ENCODE measurements at places on chromosomes 2 and 18.

GRCh38 chr2:122023059-122023864 lies 267.8 kb downstream of the TSN start:
- no peak for DNase-seq

- DNase-seq: no peak
These were observed 36.0 kb downstream of the CHN1 start for GRCh38 chr2:174969091-174969734.

DNA sequence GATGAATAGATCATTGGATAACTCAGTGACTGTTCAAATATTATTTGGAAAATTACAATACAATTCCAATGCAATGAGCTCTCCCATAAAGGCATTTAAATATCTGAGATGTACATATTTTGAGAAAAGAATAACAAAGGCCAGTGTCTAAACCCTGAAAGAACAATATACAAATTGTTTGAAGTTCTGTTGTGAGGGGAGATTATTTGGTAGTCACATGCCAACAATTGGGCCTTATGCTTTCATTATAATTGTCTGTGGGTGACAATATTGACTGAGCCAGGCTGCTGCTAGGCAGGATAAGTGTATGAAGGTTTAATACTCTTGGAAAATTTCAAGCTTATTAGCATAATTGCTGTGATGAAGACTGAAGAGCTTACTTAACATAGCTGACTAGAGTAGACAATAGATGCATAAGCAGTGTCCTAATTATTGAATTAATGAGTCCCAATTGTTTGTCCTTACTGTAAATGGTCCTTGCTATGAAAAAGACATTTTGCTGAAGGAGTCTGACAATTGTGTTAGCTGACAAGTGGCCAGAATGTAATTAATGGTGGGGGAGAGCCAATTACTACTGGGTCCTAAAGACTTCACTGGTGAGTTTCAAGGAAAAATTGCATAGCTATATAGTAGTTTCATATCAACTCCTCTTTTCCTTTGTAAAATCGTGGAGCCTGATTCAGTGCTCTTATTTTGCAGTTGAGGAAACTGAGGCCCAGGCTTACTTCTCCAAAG lies 5.0 kb upstream of the SMAD2 start:
- no peak for DNase-seq

GRCh38 chr18:68564961-68565360 lies 149.9 kb downstream of the TMX3 start:
- DNase-seq: no peak

DNA sequence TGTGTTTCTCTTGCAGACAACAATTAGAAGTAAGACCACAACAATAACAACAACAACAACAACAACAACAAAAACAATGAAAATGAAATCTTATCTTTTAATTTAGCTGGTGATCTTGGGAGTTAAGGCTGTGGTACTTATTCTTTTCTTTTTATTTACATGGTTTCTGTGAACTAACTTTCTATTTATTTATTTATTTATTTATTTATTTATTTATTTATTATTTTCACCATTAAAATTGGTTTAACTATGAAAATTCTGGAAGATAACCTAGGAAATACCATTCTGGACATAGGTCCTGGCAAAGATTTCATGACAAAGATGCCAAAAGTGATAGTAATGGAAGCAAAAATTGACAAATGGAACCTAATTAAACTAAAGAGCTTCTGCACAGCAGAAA lies 102.5 kb upstream of the PNPT1 start:
- DNase-seq: no peak

- no peak for DNase-seq
These were observed 30.2 kb downstream of the INSIG2 start for GRCh38 chr2:118118479-118118878.

DNA sequence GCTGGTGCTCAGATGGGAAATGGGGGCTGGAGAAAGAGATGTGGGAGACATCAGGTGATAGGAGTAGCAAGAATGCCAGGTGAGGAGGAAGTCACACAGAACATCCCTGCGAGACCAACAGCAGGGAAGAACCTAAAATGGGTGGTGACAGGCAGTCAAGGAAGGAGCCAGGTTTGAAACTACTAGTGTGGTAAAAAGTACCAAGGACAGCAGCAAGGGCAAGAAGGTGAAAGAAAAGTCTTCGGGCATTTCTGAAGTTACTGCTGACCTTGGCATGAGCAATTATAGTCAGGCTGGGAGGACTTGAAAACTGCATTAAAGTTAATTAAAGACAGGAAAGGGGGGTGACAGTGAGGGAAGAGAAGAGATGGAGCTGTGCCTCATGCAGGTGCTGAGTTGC lies 410.4 kb downstream of the RAD51AP2 start:
- DNase-seq: no peak

DNA sequence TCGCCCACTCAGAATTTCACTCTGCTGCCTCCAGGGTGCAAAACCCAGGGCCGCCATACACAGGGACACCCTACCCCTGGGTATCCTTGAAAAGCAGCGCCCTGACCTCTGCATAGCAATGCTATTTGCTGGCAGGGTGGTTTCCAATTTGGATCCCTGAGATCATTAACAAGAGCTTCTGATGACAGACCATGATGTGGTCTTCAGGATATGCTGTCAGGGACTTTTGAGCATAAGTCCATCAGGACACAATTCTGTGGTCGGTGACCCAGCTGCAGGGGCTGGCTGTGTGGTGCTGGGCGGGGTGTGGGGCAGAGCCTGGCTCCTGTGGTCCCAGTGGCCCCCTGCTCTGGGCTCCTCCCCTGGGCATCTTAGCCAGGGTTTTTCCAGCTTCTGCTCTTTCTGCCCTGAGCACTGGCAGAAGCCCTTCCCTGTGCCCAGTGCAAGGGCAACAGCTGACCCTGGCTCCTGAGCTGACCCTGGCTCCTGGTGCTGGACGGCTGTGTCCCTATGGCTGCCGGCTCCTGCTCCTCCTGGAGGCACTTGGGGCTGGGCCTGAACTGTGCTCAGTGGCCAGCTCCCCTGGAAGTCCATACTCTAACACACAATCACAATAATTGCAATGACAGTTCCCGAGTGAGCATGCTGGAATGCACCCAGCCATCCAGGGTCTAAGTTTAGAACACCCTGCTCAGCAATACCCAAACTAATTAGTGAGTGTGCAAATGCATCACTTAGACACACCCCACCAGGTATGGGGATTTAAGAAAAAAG lies 271.5 kb downstream of the HDAC4 start:
- DNase-seq: no peak

- DNase-seq: no peak
These were observed 18.0 kb upstream of the KLHL23 start for GRCh38 chr2:169715379-169716237.

DNA sequence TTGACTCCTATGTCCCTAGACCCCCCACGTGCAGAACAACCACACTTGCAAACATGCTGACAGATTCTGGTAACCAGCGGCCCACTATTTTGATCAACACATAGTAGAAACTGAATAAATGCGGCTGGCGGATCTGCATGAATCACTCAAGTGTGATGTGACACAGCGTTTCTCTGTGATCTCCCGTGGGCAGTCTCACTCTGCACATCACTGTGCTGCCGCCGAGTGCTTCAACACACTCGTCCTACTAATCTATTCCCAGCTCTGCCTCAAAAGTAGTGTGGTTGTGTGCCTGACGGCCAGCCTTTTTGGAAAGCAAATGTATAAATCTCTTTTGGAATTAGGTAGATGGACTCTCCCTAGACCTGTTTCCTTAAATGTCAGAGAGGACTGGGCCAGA lies 37.3 kb upstream of the TMEM182 start:
- DNase-seq: no peak

- no peak for DNase-seq
These were observed 38.4 kb upstream of the MBP start for GRCh38 chr18:77170890-77171410.

DNA sequence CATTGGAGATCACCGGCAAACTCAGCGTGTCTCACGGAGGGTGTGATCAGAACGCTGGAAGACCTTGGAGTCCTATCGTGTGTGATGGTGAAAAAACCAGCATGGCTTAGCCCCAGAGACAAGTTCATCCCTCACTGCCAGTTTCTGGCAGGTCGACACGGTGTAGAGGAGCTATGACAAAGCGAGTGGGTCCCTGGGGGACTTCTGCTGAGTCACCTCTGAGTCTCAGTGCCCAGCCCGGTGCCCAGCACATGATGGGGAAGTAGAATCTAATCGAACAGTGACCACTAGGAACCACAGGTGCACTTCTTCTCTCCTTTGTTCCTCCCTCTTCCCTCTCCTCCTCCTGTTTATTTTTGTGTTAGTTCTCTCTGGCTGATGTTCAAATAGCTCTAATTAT lies 45.9 kb upstream of the KCNF1 start:
- no peak for DNase-seq

DNA sequence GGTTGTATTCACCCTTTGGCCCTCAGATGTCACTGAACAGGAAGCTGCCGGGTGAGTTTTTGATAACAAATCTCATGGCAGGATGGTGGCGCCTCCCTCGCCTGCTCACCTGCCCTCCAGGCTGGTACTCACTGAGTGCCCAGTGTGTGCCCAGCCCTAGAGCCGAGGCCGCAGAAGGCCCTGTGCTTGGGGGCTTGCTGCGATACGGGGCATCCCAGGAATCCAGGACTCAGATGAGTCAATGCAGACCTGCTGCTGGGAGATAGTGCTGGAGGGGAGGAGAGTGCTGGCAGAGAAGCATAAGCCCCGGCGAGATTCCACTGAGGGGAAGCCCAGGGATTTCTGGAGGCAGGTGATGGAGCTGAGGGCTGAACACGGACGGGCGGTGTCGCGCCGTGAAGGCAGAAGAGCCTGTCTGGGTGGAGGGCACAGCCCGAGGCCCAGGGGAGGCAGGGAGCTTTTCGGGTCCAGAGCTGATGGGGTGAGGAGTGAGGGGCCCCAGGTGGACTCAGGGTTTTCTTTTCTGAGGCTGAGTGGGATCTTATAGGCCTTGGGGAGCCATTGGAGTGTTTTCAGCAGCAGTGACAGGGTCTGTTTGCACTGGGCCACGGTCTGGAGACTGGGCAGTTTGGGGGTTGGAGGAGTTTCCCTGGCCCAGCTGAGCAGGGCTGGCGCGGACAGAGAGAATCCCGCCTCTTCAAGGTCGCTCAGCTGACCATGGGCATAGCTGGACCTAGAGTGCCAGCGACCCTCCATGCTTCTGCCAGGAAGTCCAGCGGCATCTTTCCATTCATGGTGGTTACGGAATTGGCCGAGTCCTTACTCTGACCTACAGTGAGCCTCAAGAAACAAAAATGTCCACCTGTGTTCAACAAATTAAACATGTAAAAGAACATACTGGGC lies 35.5 kb downstream of the LDLRAD4 start:
- no peak for DNase-seq

DNA sequence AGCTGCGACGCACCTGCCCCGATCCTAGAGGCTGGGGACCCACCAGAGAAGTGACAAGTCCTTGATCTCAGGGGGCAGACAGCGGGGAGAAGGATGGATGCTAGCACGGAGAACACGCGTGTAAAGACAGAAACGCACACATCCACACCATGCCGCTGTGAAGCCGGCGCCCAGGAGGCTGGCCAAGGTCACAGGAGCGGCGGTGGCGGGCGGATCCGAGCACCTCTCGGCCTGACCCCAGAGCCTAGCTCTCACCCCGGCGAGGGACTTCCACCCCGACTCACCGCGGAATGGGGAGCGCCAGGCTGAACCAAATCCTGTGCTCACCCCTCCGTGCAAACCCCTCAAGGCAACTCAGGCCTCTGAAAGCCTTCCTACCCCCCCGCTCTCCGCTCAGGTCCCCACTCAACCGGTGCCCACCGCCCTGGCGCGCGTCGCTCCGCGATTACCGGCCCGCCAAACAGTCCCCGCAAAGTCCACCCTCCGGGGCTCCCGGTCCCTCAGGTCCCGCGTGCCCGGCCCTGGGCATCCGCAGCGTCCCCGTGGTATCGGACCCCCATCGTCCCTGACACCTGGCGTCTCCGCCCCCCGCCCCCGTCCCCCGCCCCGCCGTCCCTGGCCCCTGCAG lies 460 bp upstream of the LRRFIP1 start:
- DNase-seq: no peak

- DNase-seq: no peak
These were observed 166.2 kb upstream of the MAP3K20 start for GRCh38 chr2:172909454-172909853.

DNA sequence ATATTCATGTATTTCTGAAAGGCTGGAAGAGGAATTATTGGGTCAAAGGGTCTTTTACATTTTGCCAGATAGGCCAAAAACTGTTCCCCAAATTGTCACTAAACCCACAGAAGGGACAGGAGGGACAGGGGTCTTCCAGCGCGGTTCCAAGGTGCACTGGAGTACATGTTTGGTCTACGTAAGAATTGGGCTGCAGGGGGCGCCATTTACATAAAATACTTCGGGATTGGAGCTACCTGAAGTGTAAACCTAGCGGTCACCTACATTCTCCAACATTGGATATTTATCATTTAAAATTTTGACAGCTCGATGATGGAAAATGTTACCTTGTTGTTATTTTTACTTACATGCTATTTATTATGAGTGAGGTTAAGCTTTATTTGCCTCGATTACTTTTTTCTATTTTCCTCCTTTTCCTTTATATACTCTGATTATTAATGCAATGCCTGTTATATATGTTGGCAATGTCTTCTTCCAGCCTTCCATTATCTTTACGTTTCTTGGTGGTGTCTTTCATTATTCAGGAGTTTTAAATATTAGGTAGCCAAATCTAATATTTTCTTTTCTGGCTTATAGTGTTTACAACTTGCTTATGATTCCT lies 43.0 kb upstream of the RAB6C start:
- DNase-seq: no peak

DNA sequence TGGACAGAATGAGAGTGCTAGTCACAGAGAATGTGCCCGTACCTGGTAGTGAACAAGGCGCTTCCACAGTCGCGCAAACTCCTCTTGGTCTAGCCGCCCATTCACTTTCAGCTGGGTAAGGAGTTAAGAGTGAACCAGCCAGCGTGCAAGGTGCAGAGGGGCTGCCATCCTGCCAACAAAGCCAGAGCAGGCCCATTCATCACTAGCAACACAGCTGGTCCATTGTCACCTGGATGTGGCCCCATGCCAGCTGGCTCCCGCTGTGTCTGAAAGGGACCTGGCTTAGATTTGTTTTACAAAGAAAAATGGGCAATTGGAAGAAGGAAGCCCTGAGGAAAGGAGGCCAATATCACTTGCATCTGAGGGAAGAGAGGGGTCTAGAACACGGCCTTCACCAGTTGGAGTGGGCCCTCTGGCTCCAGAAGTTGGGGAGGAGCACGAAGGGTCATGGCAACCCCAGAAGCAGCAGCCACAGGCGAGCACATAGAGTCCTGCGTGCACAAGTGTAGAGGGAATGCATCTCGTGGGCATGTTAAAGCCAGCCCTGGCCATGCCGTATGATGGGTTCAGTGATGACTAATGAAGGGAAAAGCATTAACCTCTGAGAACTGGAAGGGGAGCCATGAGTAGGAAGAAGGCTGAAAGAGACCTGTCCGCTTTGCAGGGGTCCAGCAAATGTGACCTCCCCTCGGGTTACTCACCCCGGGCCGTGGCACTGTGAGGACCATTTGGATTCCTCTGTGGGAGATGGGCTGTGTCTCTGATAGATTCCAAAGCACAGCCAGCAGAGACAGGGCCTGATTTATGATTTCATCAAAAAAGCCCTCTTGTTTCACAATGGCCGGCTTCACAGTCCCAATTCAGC lies 70.6 kb downstream of the CAPN13 start:
- no peak for DNase-seq

- DNase-seq: no peak
These were observed 207.2 kb downstream of the RND3 start for GRCh38 chr2:150280231-150280630.

Data from stimulated activated CD8-positive, alpha-beta memory T cell treated with anti-CD3 and anti-CD28 coated beads, Interleukin-2, amount 100 ng/mL, for 48 hours (primary cell).